ENCODE measurements at places on chromosomes 1 and 21.

DNA sequence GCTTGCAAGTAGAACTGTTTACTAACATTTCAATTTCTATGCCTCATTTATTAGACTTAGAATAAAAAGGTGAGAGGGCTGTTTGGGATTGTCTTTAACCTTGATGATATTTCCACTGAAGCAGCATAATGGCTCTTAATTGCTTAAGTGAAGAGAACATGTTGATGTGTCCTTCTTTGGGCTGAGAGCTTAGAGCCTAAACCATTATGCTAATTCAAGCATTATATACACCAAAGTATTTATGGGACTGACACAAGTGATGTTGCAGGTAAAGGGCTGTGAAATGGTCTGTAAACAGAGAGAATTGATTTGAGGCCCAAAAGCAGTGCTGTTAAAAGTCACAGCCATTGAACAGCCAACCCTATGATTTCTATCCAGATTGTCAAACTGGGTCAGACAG, 113.9 kb downstream of the ATG4C start:
- DNase-seq, result peak; percentile 95

- no peak for DNase-seq
These were observed 225.8 kb downstream of the VAV3 start for GRCh38 chr1:107739201-107739600.

DNA sequence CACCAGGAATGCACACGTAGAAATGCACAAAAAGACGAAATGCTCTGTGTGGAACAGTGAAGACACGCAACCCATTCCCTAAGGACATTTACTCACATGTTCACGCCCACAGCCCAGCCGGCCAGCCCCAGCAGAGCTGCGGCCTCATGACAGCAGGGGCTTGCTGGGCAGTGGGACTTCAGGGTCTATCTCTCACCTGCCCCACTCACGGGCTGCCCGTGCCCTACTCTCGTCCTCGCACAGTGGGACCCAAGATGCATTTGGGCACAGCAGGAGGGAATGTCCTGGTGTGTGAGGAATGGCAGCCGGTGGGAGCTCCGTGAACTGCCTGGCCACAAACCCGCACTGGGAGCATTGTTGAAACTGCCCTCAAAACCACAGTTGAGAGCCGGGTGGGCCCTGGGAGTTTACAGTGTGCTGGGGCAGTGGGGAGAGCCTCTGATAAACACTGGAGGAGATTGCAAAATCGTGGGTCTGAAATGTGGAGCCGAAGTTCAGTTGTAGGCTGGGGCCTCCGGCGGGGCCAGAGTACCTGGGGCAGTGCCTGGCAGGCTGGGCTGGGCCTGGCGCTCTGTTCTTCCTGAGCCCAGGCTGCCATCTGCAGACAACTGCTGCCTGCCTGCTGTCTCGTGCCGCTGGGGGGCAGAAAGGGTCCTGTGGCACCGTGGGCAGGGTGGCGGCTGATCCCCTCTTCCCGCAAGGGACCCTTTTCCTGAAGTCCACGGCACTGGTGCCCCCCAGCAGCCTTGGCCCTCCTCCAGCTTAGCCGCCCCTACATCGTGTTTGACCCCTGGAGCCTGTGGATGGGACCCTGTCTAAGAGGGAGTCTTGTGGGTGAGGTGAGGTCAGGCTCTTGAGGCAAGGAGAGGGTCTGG, 20.7 kb upstream of the POFUT2 start:
- DNase-seq, result peak; percentile 44

- peak; percentile 61 for DNase-seq
These were observed 269.8 kb downstream of the S1PR1 start for GRCh38 chr1:101506541-101507164.

DNA sequence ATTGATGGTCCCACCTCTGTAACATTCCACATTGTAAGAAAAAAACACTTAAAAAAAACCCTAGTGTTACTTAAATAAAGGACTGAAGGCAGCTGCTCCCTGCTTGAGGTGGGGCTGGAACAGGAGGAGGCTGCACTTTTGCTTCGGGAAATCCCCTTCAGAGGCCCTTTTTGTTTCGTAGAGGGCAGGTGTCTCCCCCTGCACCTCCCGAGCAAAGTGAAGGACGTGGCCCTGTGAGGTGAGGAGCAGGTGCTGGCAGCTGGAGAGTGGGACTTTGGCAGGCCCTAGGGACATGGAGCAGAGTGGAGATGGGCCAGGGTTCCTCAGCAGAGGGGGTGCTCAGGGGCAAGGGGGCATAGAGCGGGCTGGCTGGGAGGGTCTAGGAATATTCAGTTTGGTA, 33.4 kb upstream of the WNT4 start:
- peak; percentile 10 for DNase-seq

DNA sequence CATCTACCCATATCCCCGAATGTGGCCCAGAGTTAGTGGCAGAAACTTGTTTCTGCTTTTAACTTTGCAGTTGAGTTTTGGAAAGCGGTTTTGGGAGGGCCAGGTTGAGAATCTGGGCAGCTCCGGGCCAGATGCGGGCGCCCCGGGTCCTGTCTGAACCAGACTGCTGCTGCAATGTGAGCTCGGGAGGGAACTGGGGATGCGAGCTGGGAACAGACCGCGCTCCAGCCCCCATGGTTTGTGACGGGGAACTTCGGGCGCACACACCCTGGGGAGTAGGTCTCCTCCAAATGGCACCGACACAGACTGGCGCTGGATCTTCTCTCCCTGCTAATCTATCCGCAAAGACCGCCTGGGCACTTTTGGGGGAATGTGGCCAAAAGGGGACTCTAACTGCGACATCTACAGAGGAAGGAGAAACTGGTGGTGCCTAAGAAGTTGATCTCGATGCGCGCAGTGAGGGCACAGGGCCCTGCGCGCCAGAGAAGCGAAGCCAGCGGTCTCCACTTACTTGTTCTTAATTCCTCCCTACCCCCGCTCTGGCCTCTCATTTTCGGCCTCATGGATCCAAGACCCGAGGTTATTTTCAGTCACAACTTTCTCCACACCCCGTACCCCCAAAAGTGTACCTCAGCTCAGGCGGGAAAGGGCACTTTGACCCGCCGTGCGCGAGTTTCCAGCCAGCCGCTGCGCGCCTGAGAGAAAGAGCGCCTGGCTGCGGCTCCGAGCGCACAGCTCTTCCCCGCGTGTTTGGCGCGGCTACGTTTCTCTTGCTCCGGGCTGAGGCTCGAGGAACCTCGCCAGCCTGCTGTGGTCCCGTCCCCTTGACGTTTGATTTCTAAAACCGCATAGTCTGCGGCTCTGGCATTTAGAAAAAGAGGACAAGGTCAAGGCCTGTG, 411.0 kb upstream of the ESRRG start:
- peak; percentile 70 for DNase-seq

DNA sequence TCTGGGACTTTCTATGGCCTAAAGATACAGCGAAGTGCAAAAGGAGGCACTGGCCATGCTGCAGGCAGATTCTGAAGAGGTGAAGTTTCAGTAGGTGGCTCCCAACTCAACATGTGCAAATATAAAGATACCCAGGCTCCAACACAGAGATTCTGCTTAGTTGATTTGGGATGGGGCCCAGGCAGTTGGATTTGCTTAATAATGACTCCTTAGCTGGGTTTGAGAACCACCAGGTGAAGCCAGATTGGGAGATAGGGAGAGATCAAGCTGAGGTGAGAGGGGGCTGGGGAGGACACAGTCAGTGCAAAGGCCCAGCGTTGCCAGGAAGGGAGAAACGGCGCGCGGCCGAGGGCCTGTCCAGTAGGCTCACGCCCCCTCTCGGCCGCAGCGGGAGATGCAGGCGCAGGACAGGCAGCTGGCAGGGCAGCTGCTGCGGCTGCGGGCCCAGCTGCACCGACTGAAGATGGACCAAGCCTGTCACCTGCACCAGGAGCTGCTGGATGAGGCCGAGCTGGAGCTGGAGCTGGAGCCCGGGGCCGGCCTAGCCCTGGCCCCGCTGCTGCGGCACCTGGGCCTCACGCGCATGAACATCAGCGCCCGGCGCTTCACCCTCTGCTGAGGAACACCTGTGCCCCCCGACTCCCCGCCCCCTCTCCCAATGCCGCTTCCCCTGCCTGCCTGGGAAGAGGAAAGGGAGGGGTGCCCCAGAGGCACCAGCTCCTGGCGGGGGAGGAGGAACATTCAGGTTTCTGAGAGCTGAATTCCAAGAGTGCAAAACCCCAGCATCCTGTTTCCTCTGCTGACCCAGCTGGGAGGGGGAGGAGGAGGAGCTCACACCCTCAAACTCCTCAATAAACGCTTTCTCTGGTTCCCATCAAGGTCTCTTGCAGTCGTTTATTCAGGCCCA, 1.2 kb downstream of the FAM167B start:
- DNase-seq, result peak; percentile 78

DNA sequence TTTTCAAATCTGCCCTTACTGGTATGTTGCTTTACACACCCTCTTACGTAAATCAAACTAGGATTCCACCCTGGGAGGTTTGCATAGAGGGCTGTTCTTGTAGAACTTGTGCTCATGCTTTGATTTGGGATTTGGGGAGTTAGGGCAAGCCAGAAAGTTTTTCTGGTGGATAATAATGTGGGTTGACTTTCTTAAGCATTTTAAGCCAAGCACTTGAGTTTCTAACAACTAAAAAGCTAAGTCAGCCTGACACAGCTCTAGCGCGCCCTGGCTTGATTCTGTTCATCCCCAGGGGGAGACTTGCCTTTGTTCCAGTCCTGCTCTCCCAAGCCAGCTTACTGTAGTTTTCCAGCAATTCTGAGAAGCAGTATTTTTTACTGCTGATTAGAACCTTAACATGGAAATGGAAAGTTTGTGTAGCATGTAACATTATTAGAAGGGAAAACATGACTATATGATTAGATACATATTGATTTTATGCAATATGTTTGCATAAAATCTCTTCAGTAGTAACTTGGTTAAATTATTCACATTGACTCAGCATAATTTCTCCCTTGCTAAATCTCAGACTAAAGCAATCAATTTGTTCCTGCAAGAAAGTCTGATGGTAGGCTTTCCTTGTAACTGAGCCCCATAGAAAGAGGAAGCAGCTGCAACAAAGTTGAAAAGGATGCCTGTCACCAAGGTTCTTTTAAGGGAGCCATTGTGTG, 11.0 kb upstream of the PGD start:
- DNase-seq, result no peak

DNA sequence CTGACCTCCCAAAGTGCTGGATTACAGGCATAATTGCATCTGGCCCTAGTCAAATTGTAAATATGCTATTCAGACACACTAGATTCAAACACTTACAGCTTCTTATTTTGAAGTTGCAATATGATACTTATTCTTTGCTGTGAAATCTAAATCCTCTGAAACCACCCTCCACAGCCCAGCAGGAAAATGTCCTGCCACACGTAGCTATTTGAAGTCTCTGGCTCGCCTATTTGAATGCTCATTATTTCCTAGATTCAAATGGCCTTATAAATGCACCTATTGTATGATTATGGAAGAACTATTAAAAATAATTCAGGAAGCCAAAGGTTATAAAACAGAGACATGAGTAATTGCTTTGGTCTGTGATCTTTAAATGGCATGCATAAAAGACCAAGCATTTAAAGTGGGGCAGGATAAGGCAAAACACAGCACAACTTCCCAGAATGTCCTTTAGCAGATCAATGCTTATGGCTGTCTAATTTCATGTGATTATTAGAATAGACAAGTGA, 26.6 kb upstream of the FBXO28 start:
- DNase-seq, result no peak

- no peak for DNase-seq
These were observed 9.8 kb downstream of the ABCG1 start for GRCh38 chr21:42228709-42229220.

DNA sequence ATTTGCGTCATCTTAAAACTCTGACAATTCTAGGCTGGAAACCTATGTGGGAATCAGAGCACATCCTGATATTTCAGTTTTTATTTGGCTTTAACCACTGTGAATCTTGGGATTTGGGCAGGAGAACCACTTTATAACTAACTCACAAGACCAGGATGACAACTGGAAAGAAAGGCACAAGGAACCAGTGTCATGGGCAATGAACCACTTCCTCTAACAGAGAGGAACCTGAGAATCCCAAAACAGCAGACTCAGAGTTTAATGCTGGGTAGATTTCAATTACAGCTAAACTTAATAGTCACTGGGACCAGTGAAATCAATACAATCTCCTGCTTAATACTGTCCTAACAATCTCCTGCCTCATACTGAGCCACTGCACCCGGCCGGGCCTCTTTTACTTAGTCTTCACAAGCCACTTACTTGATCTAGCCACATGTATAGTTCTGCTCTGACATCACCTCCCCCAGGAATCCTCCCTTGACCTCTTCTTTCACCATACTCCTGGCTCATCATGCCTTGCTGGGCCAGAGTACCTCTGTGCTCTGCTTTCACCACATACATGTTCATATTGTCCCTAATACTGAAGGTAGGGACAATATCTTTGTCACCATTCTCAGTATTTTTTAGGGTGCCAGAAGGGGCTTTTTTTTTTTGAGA, 20.2 kb upstream of the SLFNL1 start:
- no peak for DNase-seq

- no peak for DNase-seq
These were observed 1.8 kb upstream of the SPRR2G start for GRCh38 chr1:153152481-153152880.

DNA sequence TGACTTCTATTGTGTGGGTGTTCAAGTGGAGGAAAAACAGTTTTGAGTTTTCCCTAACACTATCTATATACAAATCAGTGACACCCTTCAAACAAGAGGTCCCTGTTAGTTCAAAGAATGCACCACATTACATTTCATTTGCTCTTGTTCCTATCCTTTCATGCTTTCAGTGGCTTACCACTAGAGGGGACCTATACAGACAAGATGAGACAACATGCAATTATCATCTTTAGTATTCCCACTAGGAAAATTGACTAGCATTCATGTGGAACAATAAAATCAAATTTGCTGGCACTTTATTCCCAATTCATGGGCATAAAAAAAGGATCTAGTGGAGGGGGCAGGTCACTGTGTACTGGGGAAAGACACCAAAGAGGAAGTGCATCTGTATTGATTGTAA, 13.3 kb upstream of the SIPA1L2 start:
- peak; percentile 34 for DNase-seq

DNA sequence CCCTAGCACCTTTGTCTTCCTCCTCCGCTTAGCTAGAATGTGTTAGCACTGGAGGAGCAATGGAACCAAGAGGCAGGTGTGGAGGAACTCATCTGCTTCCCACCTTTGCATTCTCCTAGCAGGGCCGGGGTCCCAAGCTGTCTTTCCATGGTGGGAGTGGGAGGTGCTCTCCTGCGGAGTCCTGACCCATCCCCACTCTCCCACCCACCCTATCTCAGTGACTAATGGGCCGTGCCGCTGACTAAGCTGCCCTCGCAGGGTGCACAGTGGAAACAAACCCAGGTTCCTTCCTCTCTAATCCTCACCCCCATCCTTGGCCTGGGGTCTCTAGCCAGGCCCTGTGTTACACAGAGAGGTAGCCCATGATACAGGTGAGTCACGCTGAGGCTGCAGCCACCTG, 177.5 kb downstream of the HIVEP3 start:
- DNase-seq, result no peak

DNA sequence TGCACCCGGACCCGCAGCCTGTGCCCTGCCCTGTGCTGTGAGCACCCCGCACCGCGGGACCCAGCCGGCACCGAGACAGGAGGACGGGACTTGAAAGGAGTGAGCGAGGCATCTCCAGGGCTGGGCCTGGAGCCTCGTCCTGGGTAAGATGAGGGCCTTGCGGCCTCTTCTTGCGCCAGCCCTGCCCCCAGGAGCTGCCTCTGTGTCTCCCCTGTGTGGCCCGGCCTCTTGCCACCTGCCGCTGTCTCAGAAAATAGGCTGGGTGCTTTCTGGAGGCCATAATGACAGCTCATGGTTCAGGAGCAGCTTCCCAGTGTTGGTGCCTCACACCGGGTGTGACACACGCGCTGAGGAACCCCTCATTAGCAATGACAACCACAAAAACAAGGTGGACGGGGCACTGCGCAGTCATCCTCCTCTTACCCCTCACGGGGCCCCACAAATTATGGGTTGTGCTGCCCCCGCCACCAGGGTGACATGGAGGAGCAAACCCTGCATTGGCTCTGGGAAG, 161.5 kb upstream of the C1orf174 start:
- DNase-seq, result no peak

Measured in NCI-H69 (cell line).